Endothelial cell (in vitro differentiated cells): ENCODE measurements at places on chromosomes 3 and 15.

DNA sequence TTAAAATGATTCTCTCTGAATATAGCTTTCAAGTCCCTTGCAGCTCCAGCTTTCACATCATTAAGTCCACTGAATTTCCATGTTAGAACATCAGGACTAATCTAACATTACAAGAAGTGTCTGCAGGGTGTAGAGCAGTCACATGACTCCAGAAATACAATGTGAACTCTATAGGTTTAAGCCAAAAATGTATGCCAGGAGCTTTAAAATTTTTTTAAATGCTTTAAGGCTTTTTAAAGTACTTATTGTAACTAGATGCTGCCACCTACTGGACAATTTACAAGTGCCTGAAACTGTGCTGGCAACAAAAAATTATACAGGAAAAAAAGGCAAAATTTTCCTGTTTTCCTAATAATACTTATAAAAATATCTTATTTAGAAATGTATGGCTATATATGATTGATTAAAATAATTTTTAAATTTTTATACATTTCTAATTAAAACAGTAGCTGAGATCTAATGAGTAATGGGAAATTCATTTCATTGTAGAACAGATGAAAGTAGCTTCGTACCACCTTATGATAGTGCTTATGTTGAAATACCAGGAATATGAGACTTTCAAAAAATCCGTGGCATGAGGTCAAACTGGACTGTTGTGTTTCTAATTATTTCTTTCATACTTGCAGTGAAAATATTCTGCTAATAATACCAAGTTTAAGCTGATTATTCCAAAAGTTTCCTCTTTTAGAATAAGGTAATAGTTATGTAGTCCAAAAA, 25.7 kb downstream of the FSIP1 start:
- DNase-seq = peak; percentile 8

GRCh38 chr15:32867313-32867626, 149.5 kb downstream of the GREM1 start:
- DNase-seq = no peak

GRCh38 chr3:86929046-86929445, 61.9 kb downstream of the VGLL3 start:
- DNase-seq = no peak

- DNase-seq = no peak
Measured at GRCh38 chr3:54999811-55000210, 72.0 kb upstream of the LRTM1 start.

DNA sequence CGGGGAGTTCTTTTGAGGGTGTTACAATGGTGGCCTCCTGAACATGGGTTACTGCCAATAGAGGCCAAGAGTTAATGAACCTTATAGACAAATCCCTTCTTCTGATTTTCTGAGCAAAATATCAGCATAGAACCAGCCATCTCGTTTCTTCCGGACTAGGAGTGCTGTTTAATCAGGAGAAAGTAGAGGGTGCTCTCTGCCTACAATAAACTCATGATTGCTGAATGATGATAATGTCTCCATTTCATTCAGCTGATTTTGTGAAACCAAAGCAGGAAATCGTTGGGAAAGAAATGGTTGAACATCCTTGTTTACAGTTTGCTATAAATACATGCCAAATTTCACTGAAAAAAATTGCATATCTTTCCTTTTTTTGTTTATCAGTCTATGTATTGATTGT, 142.8 kb upstream of the PLSCR5 start:
- no peak for DNase-seq

DNA sequence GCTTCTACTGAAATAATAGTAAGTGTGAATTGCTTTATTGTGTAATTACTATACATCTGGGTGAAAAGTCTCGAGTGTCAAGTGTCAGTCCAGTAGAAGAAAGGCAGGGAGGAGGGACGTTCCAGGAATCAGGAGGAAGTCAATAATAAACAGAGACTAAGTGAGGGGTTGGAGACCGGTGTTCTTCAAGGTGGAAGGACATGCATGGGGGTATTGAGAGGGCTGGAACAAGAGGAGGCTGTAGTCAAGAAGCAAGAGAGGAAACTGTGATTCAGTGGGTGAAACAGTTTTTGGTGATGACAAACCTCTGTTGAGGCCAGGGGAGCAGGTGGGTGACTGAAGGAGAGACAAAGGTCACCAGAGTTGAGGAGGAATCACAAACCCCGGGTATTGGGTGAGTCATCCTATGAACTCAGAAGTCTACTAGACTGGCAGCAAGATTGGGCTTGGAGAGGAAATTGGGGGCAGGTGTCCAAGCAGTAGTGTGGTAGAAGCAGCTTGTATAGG, 11.6 kb upstream of the SCAMP5 start:
- DNase-seq = no peak

- DNase-seq = no peak
Measured at GRCh38 chr3:141405025-141405424, 36.7 kb downstream of the ZBTB38 start.

GRCh38 chr3:77234004-77234403, 194.1 kb downstream of the ROBO2 start:
- no peak for DNase-seq

DNA sequence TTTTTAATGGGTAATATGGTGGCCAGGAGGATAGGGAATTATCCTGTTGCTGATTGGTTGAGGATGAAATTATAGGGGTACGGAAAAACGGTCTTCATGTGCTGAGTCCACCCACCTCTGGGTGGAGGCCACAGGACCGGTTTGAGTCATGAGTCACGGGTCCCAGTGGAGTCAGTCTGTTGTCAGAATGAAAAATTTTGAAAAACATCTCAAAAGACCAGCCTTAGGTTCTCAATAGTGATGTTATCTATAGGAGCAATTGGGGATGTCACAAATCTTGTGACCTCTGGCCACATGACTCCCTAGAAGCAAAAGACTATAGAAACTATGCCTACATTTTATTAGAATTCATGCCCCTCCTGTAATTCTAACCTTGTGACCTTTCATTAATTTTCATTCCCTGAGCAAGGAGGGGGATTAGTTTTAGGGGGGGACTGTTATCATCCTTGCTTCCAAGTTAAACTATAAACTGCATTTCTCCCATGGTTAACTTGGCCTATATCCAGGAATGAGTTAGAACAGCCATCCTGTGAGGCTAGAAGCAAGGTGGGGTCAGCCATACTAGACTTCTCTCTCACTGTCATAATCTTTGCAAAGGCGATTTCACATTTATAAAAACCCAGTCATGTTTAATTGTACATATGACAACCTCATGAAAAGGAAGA, 101.2 kb downstream of the TCF12 start:
- DNase-seq = no peak

DNA sequence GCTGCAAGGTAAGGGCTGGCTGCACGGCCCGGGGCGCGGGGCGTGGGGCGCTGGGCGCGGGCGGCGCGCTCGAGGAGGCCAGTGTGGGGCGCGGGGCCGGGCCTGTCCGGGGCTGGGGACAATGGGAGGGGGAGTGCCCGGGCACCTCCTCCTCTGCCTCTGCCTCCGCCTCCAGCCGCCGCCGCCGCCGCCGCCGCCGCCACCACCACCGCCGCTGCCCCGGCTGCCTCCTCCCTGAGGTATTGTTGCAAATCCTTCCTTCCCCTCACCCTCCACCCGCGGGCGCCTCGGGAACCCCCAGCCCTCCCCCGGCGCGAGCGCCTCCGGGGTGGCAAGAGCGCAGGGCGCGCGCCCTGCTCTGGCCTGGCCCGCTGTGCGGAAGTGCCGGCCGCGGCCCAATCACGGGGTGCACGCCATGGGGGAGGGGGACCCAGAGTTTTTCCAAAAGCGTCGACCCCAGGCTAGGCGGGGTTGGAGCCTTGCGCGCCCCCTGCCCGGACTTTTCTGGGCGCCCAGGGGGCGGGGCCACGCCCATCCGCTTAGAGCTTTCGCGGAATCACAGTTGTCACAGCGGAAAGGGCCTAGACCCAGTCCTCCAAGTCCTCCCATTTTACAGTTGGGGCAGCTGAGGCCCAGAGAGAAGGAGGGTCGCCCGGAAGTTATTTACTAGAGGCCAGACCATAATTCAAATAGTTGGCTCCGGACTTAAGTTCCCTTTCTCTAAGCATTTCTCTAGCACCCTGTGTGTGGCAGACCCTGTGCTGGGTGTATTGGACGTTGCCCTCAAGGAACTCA, at the start of gene LPP:
LPP (plus strand) TSS at position 144 of the 795 bp plus-strand sequence. CDS start 251,964 bp downstream, outside the sequence.
- peak; percentile 76 for DNase-seq

DNA sequence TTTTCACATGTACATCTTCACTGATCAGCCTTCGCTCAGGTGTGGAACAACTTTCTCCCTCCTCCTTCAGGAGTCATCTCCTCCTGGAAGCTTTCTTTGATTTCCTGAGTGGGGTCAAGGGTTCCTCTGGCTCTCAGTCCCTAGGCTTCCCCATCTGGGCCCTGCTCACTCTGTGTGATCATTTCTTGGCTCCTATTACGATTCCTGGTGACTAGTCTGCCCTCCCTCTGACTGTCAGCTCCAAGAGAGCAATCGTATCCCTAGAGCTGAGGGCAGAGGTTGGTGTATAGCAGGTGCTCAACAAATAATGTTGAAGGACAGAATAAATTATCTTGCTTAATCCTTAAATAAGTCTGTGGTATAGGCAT, 15.3 kb upstream of the PRKCD start:
- DNase-seq = no peak
